CD14-positive monocyte (primary cell): ENCODE measurements at places on chromosomes 5 and 9. TPM values are rescaled to one million over a fixed set of nuclear protein-coding genes. Genes with fewer than 3 reads are reported as not detected.

- DNase-seq = no peak
These were observed 122.7 kb downstream of the DAB2IP start for GRCh38 chr9:121773954-121774714.

The RAB24 gene
- polyA plus RNA-seq = 94.4 TPM

DNA sequence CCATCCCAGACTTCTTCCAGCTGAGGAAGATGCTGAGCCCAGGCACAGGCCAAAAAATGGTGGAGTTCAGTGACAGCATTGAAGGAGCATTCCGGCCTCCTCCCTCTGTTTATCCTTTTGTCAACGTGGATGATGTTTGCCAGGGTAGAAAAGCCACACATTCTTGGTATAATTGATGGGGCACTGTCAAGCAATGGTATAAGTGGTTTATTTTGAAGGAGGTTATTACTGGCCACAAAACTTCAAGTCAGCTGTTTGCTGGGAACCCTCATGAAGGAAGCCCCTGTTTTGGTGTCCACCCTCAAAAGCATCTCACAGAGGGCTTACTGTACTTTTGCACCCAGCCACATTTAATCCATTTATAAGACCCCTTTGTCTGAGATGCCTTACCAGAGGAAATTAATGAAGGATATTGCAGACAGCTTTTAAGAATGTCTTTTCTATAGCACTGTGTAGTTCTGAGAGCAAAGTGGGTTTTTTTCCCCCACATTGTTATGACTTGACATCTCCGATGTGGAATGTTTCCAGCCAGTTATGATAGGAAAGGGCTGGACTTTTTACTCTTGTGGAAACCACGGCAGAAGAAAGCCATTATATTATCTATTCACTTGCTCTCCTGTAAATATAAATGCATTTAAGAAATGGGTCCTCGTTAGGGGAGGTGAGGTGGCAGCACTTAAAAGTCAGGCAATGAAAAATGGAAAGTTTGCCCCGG lies 95.5 kb upstream of the SPATA31D4 start:
- DNase-seq = no peak

DNA sequence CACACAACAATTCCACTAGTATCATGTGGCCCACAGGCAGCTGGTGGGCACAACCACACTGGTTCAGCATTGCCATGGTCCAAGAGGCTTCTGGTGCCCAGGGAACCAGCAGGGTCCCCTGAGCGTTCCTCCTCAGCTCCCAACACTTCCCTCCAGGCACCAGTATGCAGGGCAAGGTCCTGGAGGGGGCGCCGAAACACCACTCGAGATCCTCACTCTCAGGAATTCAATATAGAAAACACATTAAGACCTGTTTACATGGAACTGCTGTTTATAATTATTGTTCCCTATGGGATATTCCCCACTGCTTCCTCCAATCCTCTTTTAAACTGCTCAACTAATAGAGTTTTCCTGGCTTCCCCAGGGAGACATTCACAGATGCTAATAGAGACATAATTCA lies 91.9 kb upstream of the GABRP start:
- no peak for DNase-seq
